Spinal cord (tissue), 10 donors: ENCODE measurements at places on chromosomes 7 and 10. TPM values are rescaled to one million over a fixed set of nuclear protein-coding genes. Genes with fewer than 3 reads are reported as not detected.
A peak's percentile ranks its signal among the peaks of the same experiment; 100 is the strongest.

GRCh38 chr7:32868116-32868515 lies 23.4 kb downstream of the KBTBD2 start:
- DNase-seq, result no peak

DNA sequence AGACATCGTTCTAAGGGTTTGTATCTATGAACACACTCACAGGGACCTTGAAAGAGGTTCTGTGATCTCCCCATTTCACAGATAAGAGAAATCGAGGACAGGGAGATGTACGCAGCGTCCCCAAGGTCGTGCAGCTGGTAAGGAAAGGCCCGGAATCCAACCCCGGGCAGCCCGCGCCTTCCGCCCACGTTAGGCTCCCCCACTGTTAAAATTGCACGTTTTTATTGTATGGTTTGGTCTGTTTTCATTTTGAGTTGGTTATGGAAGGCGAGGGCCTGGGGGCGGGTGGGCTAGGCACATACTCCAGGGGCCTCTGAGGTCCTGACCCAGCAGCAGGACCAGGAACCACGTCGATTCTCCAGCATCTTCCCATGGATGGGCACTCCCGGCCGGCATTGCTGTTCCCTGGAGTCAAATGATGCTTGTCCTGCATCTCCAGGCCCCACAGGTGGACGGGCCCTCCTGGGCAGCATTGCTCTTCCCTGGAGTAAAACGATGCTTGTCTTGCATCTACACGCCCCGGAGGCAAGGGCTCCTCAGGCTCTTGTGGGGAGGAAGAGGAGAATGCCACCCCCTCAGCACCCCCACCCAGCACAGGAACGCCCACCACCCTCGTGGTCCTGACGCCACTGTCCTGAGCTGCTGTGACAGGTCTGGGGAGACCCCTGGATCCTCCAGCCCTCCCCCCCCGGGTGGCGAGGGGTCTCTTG lies 65.9 kb downstream of the PDGFA start:
- DNase-seq, result no peak

The UROS gene
- polyA plus RNA-seq, result 88.6 TPM

GRCh38 chr7:22565315-22565811 lies 65.4 kb upstream of the STEAP1B start:
- no peak for DNase-seq

DNA sequence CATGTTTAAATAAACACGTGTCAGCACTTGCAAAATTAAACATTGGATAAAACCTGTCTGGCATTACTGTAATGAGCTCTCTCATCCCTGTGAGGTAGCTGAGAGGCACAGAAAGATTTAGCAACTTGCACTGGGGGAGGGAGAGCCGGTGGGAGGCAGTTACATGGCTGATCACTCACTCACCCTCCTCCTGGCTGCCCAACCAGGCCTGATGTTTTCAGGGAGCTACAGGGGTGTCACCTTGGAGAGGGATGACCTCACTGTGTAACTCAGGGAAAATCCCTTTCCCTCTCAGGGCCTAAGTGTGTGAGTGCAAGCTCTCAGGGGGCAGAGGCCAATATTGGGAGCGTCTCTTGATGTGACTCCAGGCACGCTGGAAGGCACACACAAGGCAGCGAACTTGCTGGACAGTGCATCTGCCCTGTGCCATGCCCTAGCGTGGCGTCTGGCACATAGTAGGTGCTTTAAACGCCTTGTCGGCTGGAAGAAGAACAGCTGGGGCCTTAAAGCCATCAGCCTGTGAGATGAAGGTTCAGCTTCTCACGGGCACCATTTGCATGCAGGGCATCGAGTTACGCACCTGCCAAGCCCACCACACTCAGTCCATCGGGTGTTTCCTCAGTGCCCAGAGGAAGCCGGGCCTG lies 51.1 kb downstream of the ELFN1 start:
- no peak for DNase-seq

DNA sequence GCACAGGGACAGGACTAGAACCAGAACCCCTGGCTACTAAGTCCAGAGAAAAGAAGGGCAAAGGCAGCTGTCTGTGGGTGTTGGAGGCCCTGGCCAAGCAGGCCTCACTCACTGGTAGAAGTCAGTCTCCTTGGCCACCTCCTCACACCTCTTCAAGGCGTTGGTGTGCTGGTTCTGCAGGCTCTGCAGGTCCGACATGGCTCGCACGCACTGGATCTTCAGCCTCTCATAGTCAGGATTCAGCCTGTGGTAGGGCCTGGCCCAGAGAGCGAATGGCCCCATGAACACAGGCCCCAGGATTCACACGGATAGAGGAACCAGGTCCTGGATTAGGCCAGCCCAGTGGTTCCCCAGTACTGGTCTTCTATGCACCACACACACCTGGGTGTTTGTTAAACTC lies 72.4 kb downstream of the DLG5 start:
- no peak for DNase-seq

The NPS gene
- not detected for polyA plus RNA-seq

The FLNC gene
- 187 TPM for polyA plus RNA-seq

The GPRIN2 gene
- polyA plus RNA-seq, result 9.9 TPM

The ABCB4 gene
- polyA plus RNA-seq, result 1.4 TPM

DNA sequence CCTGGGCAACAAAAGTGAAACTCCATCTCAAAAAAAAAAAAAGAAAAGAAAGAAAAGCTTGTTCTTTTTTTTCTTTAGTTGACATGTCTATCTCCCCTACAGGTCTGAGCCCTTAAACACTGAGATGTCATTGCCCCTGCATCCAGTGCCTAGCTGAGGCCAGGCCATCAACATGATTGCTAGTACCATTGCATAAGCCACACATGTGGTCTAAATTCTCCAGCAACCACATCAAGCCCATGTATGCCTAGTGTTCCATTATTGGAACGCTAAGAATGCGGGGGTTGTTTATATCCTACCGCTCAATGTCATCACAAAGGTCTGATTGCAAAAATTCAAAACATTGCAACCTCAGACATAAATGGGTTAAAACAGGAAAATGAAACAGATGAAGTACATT lies 62.7 kb downstream of the NPTX2 start:
- no peak for DNase-seq

DNA sequence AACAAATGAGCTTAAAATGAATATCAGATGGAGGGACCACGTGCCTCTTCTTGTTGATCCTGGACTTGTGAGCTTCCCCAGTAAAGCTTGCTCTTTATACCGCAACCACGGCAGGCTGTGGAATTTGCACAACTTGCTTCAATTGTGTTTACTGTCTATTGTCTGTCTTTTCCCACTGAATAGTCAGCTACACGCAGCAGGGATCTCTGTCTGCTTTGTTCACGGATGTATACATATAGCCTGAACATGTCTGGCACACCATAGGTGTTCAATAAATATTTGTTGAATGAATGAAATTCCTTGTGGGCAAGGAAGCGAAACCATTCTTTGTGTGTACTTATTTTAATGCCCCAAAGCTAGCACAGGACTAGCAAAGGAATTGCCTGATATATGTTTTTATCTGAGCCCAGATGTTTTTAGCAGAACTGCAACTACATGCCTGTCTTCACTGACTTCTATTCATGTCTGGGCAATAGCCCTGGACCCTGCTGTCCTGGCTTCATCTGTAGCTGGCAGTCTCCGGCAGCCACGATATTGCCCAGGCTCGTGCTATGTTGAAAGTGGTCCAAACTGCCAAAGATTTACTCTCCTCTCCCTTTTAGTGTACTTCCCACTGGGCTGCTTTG lies 29.9 kb upstream of the IFRD1 start:
- DNase-seq, result peak; percentile 33

GRCh38 chr7:150756858-150757257 lies 19.6 kb downstream of the GIMAP5 start:
- DNase-seq, result no peak

The GNGT1 gene
- polyA plus RNA-seq, result not detected

The GTPBP4 gene
- polyA plus RNA-seq, result 50.0 TPM

The ZNF679 gene
- not detected for polyA plus RNA-seq

The IFIT1B gene
- polyA plus RNA-seq, result not detected

- DNase-seq, result no peak
These were observed 23.8 kb upstream of the SFTPA1 start for GRCh38 chr10:79586933-79587332.

DNA sequence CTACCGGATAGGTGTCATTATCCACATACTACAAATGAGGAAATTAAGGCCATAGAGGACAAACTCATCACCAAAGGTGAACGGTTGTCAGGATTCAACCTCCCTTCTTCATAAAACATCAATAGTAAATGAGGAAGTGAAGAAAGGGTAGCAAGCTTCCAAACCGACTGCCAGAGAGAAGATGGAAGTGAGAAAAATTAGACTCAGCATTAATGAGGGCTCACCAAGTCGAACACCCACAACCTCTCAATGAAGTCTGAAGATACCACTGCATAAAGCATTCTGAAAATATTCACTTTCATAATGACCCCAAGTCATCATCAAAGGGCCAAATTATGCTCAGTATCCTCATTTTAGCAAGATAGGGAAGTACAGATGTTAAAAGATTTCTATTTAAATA lies 29.6 kb downstream of the ABCB4 start:
- no peak for DNase-seq

The ADAM8 gene
- polyA plus RNA-seq, result 3.1 TPM

GRCh38 chr7:124152859-124153692 lies 120.2 kb upstream of the TMEM229A start:
- DNase-seq, result peak; percentile 44

The TCAF2 gene
- 2.7 TPM for polyA plus RNA-seq

- no peak for DNase-seq
These were observed 87.5 kb upstream of the NRP1 start for GRCh38 chr10:33421789-33422462.

The ANKRD22 gene
- polyA plus RNA-seq, result 0.70 TPM

DNA sequence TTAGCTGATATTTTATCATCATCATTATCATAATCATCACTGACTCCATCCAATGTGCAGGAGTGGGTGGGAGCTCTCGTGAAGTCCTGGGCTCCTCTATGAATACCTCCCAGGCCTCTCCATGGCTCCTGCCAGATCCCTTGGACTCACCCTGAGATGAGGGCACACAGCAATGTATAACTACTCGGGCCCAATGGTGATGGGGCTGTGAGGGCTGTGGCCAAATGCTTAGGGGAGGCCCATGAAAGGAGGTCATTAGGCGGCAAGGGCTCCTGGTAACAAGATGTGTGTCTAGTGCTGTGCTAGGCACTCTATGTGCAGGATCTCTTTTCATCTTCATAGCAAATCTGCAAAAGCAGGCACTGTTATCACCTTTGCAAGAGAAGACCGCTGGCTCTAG lies 270.9 kb downstream of the GLRX3 start:
- DNase-seq, result no peak

DNA sequence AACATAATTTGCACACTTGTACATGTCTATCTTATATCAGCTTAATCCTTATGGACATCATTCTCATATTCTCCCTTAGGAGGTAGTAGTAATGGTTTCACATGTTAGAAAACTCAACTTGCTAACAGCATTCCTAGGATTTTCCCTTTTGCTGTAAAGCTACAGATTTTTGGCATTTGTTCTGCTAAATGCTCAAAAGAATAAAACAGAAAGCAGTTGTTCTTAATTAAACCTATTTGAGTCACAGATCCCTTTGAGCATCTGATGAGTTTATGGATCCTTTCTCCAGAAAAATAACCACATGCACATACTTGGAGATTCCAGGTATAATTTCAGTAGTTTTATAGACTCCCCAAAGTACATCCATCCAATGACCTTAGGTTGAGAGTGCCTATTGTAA lies 122.9 kb upstream of the BET1 start:
- DNase-seq, result no peak

GRCh38 chr7:107996072-107996882 lies 6.7 kb downstream of the LAMB1 start:
- DNase-seq, result no peak

DNA sequence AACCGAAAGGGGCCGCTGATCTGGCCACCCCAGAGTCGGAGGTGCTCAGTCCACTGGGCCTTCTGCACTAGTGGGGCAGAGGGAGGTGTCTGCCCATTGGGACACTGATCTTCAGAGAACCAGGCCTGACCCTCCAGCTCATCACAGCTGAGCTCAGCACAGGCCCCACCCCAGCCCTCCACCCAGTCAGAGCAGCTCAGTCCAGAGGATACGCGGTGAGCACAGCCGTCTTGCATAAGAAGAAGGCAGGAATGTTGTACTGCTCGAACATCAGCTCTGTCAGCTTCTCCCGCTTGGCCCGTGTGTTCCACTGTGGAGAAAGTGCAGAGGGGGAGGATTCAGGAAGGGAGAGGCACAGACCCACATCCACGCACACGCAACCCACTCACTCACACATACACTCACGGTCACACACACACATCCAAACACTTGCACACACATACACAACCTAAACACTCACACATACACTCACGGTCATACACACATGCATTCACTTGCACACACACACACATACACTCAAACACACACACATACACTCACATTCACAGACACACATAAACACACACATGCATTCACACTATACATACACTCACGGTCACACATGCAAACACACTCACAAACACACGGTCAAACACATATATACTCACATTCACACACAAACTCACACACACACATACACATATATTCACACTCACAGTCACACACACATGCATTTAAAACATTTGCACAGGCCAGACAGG lies 6.3 kb downstream of the ACTL6B start:
- DNase-seq, result no peak

DNA sequence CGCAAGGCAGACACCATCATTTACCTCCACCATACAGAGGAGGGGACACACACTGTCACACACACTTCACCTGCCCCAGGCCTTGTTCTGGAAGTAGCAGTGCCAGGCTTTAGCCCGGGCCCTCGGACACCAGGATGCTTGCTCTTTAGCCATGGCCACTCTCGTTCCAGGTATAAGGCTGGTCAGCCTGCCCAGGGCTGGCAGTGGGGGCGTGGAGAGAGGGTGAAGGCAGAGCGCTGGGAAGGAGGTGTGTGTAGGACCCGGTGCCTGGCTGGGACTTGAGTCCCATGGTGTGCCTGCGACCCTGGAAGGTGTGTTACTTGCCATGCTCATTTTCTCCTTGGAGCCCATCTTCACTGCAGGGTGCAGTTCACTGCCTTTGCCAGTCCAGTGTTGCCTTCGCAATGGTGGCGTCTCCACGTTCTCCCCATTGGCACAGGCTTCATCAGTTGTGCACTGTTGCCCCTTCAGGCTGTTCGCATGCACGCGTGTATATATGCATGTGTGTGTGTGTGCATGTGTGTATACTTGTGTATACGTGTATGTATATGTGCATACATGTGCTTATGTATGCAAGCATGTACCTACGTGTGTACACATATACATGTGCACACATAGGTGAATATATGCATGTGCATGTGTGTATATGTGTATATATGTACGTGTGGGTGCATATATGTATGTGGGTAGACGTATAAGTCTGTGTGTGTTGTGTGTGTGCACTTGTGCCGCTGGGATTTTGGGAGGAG lies 153.4 kb downstream of the CAMK1D start:
- DNase-seq, result no peak

The ACTL6B gene
- polyA plus RNA-seq, result 83.1 TPM

DNA sequence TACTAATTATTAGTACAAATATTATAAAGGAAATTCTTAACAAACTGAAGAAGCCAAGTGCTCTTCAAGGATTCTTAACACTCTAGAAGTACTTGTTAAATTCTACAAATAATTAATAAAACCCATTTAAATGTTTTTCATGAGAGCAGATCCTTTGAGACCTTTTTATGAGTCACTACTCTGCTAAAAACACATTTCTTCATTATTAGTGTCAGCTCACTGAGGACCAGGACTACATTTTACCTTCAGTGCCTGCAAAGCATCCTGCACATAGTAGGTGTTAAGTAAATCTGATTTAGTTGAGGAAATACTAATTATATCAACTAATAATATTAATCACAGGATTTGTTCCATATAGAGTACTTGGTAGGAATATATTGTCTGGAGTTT lies 273.6 kb downstream of the PHTF2 start:
- no peak for DNase-seq

The HOXA1 gene
- 3.9 TPM for polyA plus RNA-seq

The ADCY1 gene
- polyA plus RNA-seq, result 79.2 TPM
